Activated gamma-delta T cell (primary cell): ENCODE measurements at places on chromosomes 12 and 14.

- no peak for DNase-seq
These were observed 15.5 kb downstream of the CDCA4 start for GRCh38 chr14:105005329-105005928.

DNA sequence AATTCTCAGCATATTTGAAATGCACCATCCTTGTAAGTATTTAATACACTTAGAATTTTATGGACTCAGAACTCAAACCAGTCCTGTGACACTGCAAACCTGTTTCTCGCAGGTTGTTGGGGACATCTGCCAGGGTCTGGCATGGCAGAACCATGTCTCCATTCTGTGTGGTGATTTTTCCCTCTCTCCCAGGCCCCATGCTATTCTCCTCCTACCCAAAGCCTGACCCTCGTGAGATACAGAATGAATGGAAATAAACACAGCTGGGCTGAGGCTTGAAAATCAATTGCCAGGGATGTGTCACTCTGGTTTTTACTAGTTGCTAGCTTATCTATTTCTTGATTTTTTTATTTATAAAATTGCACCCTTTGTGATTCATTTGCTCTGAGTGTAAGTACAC is 19.8 kb downstream of the TPH2 start:
- DNase-seq = no peak

GRCh38 chr14:61399365-61399764 is 78.0 kb downstream of the PRKCH start:
- no peak for DNase-seq

DNA sequence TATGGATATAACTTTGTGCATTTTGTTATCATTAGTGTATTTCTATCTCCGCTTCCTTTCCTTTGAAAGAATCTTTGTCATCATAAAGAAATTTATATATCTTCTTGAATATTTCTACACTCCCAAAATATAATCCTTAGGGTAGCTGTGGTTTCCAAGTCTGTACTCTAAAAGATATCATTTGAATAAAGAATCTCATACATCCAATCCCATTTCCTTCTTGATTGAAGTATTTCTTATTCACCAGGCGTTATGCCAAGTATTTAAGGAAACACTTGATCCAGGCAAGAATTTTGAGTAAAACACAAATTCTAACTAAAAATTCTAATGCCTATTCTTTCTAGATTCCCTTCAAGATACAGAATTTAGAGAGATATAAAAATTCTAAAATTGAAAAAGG is 821.8 kb downstream of the GALC start:
- DNase-seq = no peak

DNA sequence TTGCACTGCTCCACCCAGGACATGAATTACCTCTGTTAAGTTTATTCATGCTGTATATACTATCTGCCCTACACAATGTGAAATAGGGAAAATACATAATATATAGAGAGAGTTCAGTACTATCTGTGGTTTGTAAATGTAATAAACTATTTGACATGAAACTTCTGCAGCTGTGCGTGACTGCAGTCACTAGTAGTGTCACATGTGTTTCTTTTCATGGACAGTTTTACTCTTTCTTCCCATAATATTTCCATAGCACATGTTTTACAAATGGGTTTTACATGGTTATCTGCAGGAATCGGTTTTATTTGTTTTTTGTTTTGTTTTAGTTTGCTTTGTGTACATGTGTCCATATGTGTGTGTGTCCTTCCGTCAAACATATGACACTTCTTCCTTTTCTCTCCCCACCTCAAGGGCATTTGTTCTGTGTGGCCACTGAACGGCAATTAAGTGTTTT is 1644.1 kb upstream of the FLRT2 start:
- no peak for DNase-seq

DNA sequence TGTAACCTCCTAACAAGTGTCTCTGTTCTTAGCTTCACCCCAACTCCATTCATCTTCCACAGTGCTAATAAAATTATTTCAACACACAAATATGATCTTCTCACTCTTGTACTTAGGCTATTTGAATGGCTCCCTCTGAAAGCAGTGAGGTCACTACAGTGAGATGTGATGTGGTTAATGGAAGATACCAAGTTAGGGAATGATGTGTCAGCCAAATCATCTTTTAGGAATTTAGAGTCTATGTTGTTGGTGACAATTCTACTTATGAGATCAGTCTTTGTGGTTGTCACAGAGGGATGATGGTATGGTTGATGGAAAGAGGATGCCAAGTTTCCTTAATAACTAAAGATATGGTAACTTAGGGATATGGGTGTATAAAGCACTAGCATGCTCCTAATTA is 57.6 kb downstream of the POLR3B start:
- DNase-seq = no peak
